Aorta (tissue), 5 donors: ENCODE measurements at places on chromosomes 4 and X. TPM values are rescaled to one million over a fixed set of nuclear protein-coding genes. Genes with fewer than 3 reads are reported as not detected.

The SLC7A11 gene
- 1.5 TPM for total RNA-seq

The SPANXB1 gene
- total RNA-seq: not detected

The AKAP14 gene
- not detected for total RNA-seq

The MTCP1 gene
- 19.6 TPM for total RNA-seq

The ADH7 gene
- total RNA-seq: not detected

The SLC10A4 gene
- total RNA-seq: 0.48 TPM

The NAA11 gene
- not detected for total RNA-seq

The USP17L28 gene
- total RNA-seq: not detected

The IL2 gene
- not detected for total RNA-seq

The GBA3 gene
- total RNA-seq: not detected

The IQCM gene
- not detected for total RNA-seq

DNA sequence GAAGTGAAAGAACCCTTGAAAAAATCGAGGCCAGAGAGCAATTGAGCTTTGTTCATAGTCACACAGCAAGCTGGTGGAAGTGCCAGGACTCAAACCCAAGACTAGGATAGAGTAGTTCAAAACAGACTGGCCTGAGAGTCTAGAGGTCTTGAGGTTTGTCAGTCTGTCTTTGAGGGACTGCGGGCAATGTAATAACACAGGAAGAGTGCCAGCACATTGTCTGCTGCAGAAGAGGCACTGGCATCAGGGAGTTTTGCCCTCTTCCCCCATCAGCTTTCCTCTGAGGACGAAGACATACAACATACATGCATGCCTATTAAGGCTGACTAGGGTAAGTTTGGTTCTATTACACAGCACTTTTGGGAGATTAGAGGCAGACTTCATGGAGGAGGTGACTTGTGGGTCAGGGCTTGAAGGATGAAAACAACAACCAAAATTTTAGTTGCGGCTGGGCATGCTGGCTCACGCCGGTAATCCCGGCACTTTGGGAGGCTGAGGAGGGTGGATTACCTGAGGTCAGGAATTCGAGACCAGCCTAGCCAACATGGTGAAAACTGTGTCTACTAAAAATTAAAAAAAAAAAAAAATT lies 64.1 kb upstream of the LAS1L start:
- DNase-seq: no peak

- DNase-seq: no peak
Measured at GRCh38 chr4:141501931-141502330, 134.5 kb upstream of the IL15 start.

DNA sequence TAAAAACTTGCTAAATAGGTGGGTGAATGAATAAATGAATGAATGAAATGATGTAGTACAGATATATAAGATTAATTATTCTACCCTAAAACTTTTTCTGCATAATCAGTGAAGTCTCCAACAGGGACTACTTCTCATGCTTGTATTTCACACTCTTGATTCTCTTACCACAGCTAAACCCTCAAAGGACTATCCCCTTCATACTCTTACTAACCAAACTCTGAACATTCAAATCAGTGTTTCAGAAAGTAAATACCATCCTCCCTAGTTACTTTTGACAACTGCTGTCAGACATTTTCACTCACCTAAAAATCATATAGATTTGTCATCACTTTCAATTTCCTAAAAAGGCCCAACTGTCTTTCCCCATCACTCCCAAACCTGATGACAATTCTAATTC lies 234.3 kb upstream of the HHIP start:
- DNase-seq: no peak

- no peak for DNase-seq
Measured at GRCh38 chr4:118046323-118046722, 12.0 kb downstream of the NDST3 start.

DNA sequence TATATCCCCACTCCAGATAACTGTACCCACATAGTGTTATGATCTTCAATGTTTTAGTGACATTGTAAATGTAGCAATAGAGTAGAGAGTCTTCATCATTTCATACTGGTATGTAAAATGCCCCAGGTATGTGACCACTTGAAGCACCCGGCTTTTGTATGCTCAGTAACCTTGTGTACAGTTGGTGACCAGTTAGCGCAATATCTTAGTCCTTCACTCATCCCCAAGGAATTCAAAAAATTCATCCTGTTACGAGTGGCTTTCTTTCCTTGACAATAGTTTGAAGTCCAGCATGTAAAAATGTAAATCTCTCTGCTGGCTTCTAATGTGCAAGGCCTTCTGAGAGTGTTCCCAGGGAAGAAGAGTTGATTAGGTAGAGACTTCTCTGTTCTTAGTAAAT lies 145.6 kb downstream of the ARX start:
- DNase-seq: no peak

DNA sequence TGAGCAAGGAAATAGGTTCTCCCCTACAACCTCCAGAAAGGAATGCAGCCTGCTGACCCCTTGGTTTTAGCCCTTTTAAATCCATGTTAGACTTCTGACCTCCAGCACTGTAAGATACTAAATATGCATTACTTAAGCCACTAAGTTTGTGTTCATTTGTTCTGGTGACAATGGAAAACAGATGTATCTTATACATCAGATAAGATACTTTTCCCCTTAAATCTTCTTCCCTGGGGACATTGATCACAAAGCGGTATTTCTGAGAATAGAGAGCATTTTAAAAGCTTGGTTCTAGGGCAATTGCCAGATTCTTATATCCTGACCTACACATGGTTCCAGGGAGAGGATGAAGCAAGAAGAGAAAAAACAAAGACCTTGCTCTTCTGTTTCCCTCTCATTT lies 6.5 kb upstream of the TMEM184C start:
- no peak for DNase-seq

DNA sequence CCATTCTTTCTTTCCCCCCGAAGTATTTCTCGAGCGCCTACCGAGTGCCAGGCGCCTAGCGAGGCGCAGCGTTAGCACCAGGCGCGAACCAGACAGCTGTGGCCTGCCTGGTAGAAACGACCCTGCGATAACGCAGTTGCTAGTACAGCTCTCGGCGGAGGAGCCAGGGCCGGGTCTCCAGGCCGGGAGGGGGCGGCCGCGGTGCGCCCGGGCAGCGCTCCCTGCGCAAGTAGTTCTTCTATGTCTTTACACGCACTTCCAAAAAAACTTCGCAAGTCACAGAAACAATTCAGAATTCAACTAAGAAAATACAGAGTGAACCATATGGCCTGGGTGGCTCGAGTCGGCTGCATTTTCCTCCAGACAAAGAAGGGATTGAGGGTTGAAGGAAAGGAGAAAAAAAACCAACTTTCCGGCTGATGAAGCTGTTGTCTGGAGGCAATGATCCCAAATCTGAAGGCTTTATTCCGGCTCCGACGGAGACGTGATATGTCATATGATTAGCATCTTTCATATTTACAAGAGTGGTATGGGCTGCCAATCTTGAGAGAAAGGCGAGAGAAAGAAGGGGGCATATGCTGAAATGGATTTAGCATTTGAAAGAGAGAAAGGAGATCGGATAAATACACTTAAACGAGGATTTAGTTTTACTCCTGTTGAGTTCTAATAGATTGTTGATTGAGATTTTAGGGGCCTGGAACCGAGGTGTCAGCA lies 7.2 kb upstream of the NEUROG2 start:
- no peak for DNase-seq

- DNase-seq: no peak
Measured at GRCh38 chr4:103018391-103019307, 856 bp downstream of the SLC9B1 start.

- no peak for DNase-seq
Measured at GRCh38 chr4:169957785-169958184, 68.4 kb downstream of the MFAP3L start.

- no peak for DNase-seq
Measured at GRCh38 chr4:167893531-167893930, 198.8 kb upstream of the ANXA10 start.

DNA sequence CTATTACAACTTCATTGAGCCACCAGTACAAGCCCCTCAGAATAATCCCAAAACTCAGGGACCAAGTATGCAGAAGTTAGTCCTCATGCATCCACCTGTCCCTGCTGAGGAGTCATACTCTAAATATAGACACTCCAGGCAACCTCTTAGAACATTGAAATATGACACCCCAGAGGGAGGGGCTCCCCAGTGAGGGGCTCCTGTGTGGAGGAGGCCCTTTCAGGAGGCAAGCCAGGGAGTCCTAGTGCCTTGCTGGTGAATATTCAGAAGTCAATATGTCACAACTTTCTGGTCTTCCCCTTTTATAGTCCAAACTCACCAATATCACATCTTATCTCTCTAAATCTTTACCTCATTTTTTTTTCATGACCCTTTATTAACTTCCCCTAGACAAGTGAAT lies 1.6 kb upstream of the ARMCX6 start:
- no peak for DNase-seq

DNA sequence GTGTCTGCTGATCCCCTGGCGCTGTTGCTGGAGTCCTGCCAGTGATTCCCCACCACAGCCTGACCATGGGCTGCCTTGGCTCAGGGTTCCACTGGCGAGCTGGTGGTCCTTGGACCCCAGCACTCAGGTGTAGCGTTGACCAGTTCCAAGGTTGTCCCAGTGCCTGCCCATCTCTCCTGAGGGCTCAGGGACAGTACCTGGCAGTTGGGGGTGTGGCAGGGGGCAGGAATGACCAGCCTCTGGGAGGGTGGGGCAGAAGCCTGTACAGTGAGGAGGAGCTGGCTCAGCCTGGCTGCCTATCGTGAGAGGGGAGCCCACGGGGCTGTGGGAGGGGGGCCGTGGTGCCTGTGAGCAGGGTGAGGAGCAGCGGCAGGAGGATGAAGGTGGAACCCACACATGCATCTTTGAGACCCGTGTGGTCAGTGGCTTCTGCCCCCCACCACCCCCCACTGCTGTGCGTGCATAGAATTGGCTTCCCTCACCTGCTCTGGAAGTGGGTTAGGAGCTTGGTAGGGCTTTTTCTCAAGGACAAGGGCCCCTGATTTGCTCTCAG lies 12.6 kb upstream of the MSANTD1 start:
- no peak for DNase-seq

DNA sequence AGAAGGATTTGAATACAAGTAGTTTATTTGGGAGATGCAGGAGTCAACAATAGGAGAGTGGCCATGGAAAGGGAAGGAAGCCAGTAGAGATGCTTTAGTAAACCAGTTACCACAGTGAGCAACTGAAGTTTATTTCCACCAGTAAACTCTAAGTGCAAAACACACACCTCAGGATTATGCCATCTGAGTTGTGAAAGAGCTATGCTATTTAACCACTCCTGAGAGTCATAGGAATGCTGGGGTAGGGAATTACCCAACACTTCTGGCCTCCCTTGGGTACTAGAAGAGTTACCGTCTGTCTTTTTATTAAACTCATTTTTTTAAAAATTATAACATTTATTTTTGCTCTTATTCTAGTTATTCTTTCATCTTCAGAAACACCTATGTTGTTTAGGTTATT lies 834.6 kb upstream of the AMOT start:
- DNase-seq: no peak

DNA sequence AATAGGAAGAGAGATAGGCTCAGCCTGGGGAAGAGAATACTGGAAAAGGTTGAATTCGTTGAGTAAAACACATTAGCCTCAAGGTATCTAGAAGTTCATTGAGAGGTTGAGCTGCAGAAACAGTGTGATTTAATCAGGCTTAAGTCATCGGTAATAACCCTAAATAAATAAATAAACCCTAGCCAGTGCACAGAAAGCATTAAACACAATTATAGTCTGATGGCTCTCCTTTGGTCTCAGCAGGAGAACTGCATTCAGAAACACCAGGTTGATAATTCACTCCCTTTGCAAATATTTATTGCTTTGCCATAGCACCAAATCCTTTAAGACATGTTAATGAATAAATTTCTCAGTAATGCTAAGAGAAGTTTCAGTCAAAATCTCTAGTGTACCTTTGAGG lies 9.6 kb downstream of the DCX start:
- no peak for DNase-seq

GRCh38 chr4:125961626-125962025 lies 646.9 kb downstream of the FAT4 start:
- no peak for DNase-seq

GRCh38 chr4:88822034-88822789 lies 124.6 kb upstream of the NAP1L5 start:
- no peak for DNase-seq

- no peak for DNase-seq
Measured at GRCh38 chr4:123217664-123218063, 178.9 kb upstream of the SPRY1 start.
